ENCODE measurements at places on chromosomes 3 and 15.

DNA sequence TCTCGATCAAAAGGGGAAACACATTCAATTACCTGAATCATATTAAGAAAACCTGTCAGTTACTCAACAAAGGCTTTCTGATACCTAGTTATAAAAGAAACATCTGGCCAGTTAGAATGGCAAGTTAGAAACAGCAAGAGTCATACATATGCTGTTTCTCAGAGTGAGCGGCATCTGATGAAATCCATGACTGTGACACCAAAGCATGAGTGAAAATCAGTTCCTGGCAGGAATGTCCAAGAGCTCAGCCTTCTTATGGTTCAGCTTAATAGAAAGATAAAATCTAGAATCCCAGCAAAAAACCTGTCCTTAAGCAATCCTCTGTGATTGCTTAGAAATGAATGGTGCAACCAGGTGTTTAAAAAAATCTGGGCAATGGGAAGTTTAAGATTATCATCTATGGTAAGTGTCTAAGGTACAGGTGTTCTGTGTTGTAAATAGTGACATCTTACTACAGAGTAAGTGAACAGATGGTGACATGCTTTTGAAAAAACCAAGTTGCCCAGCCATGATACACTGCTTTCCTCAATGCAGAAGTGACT is 18.8 kb downstream of the B4GALT4 start:
- DNase-seq = peak; percentile 47

DNA sequence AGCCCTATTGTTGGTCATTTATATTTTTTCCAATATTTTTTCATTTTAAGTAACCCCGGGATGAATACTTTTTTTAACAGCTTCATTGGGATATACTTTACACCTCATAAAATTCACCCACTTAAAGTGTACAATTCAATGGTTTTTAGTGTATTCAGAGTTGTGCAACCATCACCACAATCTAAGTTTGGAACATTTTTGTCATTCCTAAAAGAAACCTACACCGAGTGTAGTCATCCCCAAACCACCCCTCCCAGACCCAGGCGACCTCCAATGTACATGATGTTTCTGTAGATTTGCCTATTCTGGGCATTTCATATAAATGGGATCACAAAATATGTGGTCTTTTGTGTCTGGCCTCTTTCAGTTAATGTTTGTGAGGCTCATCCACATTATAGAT is 118.3 kb upstream of the FRMD4B start:
- DNase-seq = no peak

GRCh38 chr15:79900087-79900486 is 3.3 kb upstream of the MTHFS start:
- no peak for DNase-seq

DNA sequence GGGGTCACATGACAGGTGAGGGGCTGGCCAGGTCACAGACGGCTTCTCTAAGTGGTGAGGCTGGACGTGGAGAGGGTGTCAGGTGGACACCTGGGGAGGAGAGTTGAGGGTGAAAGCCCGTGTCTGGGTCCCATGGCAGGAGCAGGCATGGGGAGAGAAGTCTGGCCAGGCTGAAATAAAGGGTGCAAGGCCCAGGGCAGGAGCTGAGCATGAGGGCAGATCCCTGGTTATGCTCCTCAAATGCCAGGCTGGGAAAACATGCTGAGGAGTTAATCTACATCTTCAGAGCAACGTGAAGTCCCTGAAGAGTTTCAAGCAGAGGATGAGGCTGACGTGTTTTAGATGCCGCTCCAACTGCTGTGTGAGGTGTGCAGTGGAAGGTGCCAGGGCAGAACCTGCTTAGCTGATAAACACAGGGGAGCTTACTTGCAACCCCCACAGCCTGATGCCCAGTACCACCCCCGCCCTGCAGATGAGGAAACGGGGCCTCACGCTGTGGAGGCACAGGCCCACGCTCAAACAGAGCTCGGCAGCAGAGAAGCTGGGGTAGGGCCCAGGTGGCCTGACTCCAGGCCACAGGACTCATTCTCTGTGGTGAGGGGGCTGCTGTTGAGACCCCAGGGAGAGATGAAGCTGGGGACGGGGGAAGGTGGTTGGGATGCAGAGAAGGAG is 40.5 kb downstream of the HCN4 start:
- DNase-seq = no peak
